NCI-H1417 treated with DMSO at 0.1 percent for 48 hours (cell line): ENCODE measurements at places on chromosomes 7 and 10.

GRCh38 chr7:117112640-117113039 is 159.3 kb downstream of the ST7 start:
- no peak for DNase-seq

- DNase-seq: no peak
Measured at GRCh38 chr10:13518076-13518692, 10.6 kb downstream of the BEND7 start.

DNA sequence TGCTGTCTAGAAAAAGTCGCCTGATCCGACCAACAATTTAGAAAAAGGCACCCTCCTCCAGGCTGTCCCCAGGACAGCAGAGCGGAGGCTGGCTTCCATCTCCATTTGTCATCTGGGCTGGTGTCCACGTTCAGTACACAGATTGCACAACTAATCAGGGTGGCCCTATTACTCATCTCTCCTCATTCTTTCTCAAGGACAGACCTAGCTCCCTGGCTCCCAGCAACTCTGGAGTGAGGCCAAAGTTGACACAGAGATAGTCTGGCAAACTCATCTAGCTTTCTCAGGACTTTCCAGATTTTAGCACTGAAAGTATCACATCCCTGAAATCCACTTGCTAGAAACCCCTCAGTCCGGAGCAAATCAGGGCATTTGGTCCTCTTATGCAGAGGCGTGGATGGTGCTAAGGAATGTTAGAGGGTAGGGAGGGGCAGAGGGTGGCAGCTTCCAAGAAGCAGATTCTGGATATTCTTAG is 75.1 kb downstream of the DNAH11 start:
- no peak for DNase-seq

DNA sequence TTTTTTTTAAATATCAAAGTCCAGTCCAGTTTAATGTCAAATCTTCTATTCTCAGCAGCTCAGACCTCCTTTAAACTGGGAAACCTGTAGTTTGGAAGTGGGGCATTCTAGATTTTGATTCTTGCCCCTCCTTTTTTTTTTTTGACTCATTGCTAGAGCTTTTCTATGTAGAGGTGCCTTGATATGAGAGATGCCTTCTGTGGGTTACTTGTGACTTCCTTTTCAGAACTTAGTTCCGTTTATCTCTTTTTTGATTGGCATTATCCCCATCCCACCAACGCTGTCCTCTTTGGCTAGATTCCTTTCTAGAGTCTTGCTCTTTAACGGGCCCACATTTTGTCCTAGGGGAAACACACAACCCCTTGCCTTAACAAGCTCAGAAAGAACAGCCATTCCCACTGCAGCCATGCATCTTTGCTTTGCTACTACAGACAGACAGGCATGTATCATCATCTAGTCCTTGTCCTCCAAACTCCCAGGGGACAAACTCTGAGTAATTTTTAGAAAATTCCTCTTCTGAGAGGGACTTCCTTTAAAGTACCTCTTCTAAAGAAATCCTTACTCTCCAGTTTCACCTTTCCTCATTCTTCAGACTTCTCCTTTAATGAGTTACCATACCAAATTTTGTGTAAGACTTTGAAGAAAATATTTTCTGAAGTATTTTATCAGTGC is 153.6 kb downstream of the PHF14 start:
- DNase-seq: no peak

DNA sequence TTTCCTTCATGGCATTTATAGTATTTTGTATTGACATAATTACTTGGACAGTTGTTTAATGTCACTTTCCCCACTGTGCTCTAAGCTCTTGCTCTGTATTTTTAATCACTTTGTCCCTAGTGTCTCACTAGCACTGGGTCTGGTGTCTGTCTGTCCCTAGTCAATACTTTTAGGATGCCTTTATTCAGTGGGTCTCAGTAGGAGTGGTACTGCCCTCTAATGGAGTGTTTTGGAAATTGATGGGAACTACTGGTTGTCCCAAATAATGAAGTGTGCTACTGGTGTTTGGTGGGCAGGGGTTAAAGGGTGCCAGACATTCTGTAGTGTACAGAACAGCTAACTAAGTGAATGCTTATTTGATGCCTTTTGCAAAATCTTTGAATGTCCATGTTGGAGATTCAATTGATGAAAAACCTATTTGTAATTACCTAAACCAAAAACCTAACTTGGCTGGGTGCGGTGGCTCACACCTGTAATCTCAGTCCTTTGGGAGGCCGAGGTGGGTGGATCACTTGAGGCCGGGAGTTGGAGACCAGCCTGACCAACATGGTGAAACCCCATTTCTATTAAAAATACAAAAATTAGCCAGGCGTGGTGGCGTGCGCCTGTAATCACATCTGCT is 33.3 kb downstream of the CDK14 start:
- DNase-seq: no peak

GRCh38 chr10:84200537-84201243 is 6.4 kb downstream of the CDHR1 start:
- DNase-seq: no peak

DNA sequence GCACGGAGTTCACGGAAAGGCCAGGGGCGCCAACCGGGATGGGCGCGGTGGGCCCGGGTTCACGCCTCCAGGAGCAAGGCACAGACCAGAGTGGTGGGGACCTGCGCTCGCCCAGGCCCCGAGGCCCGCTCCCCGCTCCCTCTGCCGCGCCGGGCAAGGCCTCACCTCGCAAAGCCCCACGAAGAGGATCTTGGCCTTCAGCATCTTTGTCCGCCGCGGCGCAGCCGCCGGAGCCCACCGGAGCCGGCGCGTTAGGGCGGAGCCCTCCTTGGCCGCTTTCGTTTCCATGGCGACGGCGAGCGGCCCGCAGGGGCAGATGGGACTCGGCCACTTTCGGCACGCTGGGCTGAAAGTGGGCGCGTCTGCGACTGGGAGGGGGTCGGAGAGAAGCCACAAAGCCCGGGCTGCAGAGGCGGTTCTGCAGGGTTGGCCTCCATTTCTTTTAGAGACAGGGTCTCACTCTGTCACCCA is 944.4 kb upstream of the ZNF722 start:
- DNase-seq: no peak

DNA sequence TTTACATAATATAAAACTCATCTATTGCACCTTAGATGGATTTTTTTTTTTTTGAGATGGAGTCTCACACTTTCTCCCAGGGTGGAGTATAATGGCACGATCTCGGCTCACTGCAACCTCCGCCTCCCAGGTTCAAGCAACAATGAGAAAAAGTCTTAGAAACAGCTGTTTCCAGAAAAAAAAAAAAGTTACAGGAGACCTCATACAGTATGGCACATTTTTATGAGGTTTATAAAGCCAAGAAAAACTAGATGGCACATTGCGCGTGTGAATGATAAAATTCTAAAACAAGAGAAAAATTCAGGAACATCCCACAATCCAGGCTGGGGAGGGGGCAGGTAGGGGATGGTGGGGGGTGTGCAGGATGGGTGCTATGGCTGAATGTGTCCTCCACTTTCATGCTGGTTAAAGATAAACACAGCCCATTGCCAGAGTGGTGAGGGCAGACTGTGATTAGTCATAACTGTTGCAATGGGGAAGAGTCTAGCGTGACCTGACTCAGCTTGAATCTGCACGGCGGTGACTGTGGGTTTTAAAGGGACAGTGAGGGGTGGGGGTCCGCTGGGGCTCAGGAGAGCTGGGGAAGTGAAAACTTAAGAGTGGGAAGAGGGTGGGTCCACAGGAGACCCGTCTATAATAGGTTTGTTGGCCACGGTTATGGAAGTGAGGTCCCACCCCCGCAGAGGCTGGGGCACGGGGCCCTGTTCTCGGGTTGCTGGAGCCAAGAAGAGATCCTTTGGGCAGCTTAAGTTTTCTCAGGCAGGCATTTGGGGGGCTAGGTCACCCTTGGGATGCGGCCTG is 11.9 kb upstream of the LRRC27 start:
- DNase-seq: no peak

DNA sequence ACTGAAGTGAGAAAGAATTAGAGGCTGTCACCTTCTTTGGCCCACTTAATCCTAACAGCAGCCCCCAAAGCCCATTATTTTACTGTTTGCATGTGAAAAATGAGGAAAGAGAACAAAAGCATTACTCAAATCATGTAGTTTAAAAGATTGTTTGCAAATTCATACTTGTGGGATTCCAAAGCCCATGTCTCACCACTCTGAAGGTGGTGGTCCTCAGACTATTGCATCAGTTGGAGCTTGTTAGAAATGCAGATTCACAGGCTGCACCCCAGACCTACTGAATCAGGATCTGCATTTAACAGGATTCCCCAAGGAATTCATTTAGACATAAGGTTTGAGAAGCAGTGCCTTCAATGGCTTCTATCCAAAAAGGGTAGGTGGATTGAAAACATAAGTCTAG is 93.7 kb upstream of the PDE1C start:
- no peak for DNase-seq

DNA sequence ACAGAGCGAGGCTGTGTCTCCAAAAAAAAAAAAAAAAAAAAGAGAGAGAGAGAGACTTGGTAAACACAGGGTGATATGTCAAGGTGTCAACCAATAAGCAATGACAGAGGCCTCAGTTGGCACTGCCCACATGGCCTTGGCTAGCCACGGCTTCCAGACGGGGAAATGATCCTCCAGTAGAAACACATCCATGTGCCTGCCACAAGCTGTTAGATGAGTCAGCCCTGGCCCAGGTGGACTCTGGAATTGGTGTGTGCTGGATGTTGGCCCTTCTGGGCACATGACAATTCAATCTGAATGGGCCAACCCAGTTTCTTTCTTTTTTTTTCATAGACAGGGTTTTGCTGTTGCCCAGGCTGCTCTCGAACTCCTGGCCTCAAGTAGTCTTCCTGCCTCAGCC is 13.7 kb downstream of the RFC2 start:
- DNase-seq: no peak

GRCh38 chr10:15242261-15242840 is 73.9 kb upstream of the NMT2 start:
- DNase-seq: no peak

DNA sequence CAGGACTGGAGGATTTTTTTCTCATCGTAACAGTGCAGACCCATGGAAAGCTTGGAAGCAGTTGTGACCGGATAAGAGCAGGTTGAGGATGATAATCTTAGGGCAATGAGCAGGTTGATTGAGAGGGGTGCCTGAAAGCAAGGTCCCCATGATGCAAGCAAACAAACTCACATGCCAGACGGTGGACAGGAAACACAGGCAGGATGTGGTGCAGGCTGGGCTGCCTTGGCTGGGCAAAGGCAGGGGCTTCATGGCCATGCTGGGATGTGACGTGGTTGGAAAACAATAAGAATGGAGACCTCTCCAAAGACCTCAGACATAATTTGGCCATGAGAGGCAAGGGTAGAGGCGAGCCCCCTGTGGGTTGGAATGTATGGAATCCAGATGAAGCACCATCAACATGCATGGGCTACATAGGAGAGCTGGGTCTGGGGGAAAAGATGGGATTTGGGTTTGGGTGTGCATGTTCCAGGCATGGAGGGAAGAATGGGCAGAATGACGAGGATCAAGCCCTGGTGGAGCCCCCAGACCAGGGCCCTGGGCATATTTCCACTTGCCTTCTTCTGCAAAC is 58.3 kb downstream of the IKZF1 start:
- DNase-seq: no peak

DNA sequence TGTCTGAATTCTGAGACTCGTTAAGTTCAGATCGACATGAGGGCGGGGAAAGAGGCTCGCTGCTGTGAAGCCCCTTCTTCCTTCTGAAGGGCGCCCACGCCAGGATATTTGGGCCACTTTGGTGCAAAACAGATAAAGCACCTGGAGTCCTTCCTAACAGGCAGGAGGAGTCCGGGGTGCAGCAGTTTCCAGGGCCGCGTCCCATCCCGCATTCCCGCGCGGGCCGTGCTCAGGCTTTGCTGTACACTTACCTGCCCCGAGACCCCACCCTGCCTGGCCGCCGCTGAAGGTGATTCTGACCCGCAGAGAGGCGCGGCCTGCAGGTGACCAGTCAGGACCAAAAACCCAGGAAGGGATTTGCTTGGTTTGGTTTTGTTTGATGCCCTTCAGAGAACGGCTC is 454.6 kb downstream of the PTPRN2 start:
- DNase-seq: no peak

DNA sequence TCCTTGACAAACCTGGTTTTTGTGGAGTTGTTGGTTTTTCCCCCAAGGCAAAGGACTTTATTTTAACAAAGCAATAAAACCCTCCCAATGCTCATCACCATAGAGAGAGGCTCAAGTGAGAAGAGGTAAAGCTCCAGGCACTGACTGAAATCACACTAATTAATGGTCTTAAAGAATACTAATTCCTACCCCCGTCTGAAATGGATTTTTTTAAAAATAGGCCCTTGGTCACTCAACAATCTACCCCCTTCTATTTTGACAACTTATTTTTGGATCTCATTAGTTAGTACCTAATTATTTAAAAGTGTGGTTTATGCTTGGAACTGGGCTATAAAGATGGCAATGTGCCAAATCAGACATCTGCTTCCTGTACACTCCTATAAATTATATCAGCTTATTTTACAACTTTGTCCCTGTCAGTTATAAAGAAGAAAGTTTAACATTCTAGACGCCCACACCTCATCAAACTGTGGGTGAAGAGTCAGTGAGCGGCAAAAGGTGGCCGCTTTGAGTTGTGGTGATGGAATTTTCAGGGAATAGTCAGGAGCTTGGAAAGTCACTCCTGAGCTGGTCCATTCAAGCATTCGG is 10.6 kb downstream of the GLI3 start:
- no peak for DNase-seq

- no peak for DNase-seq
Measured at GRCh38 chr10:996031-996430, 7.8 kb downstream of the GTPBP4 start.

DNA sequence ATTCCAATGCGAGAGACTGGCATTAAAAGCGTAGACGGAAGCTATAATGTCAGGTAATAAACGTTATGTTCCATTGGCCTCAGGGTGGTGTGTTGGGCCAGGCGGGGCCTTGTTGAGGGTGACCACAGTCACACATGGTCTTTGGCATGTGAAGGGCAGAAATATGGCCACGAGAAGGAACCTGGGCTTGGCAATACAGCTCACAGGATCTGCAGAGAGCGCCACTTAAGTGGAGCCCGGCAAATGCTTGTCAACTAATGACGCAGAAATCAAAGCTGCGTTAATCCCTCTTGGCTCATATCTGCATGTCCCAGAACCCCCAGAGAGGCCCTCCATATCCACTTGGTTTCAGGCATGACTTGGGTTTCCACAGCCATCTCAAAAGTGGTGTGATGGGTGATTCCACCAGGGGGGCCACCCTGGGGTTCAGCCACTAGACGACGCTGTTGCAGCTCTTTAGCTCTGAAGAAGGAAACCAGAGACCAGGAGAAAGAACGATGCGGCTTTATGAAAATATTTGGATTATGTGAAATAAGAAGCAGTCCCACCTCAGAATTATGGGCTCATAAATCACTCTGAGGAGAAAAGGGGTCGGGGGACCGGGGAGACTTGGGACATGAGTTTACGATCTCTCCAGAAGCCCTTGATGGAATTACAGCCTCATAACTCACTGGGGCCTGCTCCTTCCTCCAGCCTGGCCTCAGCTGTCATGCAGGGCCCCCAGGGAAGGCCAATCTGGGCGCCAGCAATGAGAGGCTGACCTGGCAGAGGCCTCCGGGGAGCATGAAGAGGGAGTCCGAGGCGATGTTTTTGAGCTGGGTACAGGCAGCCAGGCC is 462.5 kb downstream of the PLXNA4 start:
- no peak for DNase-seq

GRCh38 chr7:83289419-83289993 is 126.8 kb upstream of the PCLO start:
- DNase-seq: no peak
